Stimulated activated CD8-positive, alpha-beta memory T cell treated with anti-CD3 and anti-CD28 coated beads, Interleukin-15, amount 100 ng/mL, for 48 hours (primary cell): ENCODE measurements at places on chromosomes 12 and 14.

DNA sequence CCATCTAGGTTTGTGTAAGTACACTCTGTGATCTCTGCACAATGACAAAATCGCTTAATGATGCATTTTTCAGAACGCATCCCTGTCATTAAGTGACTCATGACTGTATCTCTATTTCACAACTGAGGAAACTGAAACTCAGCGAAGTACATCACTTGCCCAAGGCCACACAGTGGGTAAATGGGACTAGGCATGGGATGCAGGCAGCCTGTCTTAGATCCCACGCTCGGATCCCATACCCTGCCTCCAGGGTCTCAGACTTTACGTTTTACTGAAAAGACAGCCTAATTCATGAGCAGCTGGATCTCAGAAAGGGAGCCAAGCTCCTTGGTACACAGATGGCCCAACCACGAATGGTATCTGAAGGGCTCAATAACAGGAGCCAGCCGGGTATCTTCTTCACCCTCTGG lies 2.4 kb upstream of the MLEC start:
- DNase-seq = no peak

- no peak for DNase-seq
These were observed 55.1 kb downstream of the LRRC74A start for GRCh38 chr14:76881348-76881747.

- DNase-seq = no peak
These were observed 29.4 kb downstream of the TTC9 start for GRCh38 chr14:70670992-70671651.

DNA sequence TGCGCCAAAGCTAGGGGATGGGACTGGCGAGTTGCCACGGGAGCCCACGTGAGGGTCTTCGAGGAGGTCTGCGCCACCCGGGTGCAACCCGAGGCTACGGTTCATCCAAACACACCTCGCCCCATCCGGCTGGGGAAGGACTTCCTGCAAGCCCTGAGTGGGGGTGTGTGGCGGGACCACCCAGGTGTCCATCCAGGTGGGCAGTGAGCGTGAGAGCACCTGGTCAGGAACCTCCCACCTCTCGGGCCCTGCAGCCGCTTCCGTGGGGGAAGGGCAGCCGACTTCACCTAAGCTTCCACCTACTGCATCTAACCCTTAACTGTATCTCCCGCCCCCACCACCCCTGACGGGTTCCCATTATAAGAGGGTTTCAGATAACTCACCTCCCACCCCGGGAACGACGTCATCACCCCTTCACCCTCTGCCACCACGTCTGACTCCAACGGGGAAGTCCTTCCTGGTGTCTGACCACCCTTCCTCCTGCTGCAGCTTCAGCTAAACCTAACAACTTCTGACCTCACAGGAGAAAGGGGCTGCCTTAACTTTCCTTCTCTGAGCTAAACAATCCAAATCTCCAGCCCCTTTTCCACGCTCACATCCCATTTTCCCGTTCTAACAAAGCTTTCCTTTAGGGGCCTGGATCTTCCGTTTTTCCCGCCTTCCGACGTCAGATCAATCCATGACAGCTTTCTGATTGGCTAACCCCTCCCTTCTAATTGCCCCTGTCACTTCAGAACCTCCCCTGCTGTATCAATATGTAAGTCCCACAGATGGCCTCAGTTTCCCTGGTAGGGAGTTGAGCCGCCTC lies 27.4 kb upstream of the SMUG1 start:
- no peak for DNase-seq

GRCh38 chr12:47650469-47650868 lies 55.4 kb downstream of the RPAP3 start:
- no peak for DNase-seq

DNA sequence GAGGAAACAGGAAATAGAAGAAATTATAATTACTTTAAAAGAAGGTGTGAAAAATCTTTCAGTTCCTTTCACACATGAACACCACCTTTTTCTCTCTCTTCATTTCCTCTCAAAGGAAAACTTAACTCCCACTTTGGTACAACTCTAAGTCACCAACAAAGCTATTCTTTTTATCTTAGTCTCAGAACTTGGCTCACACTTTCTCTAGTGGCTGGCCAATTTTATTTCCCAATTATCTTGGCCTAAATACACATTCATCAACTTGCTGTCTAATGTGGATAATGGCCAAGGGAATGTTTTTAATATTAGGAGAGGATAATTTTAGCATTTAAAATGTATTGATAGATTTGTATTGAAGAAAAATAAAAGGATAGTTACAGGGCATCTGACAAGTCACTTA lies 64.5 kb upstream of the NAV3 start:
- DNase-seq = no peak

DNA sequence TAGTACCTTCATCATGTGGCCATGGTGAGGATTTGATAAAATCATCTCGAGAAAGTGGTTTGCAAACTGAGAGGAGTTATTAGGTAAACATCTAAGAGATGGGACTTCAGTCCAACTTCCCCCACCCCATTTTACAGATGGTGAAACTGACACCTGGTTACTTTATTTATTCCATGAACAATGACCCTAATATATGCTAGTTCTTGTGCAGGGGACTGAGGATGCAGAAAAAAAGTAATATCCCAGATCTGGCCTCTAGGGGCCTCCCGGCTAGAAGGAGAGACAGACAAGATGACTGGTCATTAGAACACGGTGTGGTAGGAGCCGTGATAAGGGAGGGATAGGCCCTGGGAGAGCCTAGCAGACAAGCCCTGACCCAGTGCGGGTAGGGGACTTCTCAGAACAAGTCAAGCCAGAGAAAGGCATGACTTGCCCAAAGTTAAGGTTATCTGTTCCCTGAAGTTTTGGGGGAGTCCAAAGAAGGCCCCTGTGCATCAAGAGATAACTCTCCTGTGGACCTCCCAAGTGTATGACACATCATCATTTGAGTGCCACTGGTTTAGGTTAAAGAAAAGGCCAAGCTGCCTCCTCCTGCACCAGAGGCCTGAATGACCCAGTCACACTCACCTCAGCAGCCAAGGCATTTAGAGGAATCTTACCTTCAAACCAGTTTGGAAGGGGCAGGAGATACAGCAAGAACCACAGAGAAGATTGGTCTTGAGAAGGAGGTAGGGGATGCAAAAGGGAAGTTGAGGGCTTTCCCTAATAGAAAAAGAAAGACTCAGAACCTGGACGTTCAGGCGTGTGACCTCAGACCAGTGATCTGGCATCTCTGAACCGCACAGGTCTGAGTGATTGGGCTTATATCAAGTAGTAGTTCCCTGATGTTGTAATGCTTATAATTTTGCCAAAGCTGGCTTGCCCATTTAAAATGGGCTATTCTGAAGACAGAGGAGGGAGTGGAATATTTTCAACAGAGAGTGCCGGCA lies 1.6 kb downstream of the CMKLR1 start:
- no peak for DNase-seq

GRCh38 chr12:72872996-72873395 lies 600.8 kb downstream of the TRHDE start:
- no peak for DNase-seq

DNA sequence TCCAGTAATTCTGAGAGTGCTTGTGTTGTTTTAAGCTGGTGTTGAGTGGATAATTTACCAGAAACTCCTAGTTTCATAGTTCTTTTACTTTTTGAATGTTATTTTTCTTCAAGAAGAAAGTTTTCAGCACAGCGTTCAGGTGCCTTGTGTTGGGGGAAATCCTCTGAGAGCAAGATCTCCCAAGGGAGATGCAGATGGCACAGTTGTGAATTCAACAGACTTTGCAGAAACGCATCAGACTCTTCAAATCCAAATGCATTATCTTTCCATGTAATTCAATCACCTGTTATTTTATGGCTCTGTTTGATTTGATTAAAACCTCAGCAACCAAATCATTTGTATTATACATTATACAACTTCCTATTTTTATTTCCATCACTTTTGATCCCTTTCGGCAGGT lies 439.9 kb downstream of the EGLN3 start:
- DNase-seq = no peak

- no peak for DNase-seq
These were observed 31.2 kb upstream of the VPS33A start for GRCh38 chr12:122297494-122297893.

DNA sequence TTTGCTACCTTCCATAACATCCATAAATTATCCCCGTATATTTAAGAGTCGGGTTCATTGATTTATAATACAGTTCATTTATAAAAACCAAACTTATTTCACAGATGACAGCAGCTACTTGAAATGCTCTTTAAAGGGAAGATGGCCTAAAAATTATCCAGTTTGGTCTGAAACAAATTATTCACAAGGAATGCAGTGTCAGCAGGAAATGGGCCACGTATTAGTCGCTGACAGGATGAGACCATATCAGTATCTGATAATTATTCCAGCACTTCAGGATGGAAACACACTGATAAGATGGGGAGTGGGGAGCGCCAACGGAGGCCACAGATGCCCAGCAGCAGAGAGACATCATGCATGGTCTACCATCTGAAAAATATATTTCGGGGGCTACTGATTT lies 60.5 kb upstream of the TMEM132D start:
- DNase-seq = no peak

DNA sequence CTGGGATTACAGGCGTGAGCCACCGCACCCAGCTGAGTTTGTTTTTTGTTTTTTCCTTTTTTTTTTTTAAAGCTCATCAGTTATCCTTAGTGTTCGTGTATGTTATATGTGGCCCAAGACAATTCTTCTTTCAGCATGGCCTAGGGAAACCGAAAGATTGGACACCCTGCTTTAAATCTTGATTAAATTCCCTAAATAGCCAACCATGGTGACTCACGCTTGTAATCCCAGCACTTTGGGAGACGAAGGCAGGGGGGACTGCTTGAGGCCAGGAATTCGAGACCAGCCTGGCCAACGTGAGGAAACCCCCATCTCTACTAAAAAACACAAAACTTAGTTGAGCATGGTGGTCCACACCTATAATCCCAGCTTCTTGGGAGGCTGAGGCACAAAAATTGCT lies 131.1 kb downstream of the MED13L start:
- DNase-seq = no peak

DNA sequence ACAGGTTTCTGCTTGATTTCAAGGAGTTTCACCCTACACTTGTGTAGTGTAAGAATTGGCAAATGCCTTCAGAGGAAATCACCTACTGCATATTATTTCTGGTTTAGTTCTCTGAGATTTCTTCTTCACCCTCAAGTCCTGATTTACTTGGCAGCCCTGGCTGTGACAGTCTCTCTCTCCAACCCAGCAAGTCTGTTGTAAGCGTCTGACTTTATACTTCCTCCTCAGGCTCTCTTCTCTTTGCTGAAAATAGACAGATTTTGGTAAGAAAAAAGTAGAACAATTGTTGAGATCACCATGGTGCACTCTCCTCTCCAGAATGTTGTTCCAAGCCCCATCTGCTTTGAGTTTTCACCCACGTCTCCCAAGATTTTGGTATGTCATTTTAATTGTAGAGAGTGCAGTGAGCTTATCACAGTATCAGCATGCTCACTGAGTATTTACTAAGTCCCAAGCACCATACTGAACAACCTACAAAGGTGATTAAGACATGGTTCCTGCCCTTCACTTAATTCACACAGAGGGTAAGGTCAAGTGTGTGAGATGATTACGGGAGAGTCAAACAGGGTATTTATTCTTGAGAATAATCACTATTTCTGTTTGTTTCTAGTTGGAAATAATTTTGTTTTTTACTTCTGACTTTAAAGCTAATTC lies 148.7 kb downstream of the MDGA2 start:
- no peak for DNase-seq

GRCh38 chr12:22255097-22255496 lies 79.4 kb downstream of the ST8SIA1 start:
- no peak for DNase-seq

GRCh38 chr12:1360441-1361210 lies 233.8 kb downstream of the FBXL14 start:
- no peak for DNase-seq

GRCh38 chr12:99133401-99133800 lies 488.3 kb downstream of the APAF1 start:
- DNase-seq = no peak

DNA sequence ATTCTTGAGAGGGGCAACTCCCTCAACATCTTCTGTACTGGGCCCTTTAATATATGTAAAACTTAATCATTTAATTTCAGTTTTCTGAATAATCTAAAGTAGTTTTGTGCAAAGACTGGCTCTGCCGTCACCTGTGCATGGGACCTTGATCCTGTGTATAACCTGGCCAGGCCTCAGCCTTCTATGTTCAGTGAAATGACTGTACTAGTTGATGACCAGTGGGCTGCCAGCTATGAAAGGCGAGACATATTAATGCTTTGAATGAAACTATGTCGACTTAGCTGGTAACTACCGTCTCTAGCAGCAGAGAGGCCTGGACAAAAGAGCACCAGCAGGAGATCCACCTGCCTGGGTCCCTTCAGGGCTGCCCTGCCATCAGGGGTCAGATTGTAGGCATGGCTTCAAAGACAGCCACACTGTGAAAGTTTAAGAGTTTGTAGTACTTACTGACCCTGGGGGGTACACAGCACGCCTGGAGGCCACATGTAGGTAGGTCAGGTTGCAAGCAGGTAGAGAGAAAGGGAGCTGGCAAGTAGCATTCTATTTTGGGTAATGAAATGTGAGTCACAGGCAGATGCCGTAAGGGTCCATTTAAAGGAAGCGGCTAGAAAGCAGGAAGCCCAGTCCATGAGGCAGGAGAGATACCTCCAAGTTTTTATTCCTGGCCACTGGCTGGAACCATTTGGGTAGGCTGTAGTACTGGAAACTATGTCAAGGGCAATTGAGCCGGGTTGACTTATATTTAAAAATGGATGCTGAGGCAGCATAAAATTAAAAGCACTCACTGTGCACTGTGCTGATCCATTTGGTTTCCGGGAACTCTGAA lies 77.2 kb downstream of the BHLHE41 start:
- no peak for DNase-seq

- no peak for DNase-seq
These were observed 36.1 kb upstream of the LRP6 start for GRCh38 chr12:12302976-12303375.

GRCh38 chr14:94368956-94369355 lies 19.4 kb downstream of the SERPINA1 start:
- no peak for DNase-seq

- no peak for DNase-seq
These were observed 74.6 kb upstream of the PTPRB start for GRCh38 chr12:70711831-70712230.

- no peak for DNase-seq
These were observed 74.7 kb downstream of the BTG1 start for GRCh38 chr12:92070864-92071445.

- no peak for DNase-seq
These were observed 663.8 kb upstream of the FOXG1 start for GRCh38 chr14:28102814-28103213.

- no peak for DNase-seq
These were observed 379.6 kb downstream of the LRIG3 start for GRCh38 chr12:58540480-58541299.

GRCh38 chr14:106786697-106787096 lies 1260.3 kb downstream of the TMEM121 start:
- no peak for DNase-seq

GRCh38 chr14:66099451-66099850 lies 386.7 kb upstream of the CCDC196 start:
- no peak for DNase-seq

GRCh38 chr12:130299574-130299973 lies 38.1 kb upstream of the PIWIL1 start:
- no peak for DNase-seq
